Lung (tissue), 17 donors: ENCODE measurements at places on chromosomes 4 and X.

DNA sequence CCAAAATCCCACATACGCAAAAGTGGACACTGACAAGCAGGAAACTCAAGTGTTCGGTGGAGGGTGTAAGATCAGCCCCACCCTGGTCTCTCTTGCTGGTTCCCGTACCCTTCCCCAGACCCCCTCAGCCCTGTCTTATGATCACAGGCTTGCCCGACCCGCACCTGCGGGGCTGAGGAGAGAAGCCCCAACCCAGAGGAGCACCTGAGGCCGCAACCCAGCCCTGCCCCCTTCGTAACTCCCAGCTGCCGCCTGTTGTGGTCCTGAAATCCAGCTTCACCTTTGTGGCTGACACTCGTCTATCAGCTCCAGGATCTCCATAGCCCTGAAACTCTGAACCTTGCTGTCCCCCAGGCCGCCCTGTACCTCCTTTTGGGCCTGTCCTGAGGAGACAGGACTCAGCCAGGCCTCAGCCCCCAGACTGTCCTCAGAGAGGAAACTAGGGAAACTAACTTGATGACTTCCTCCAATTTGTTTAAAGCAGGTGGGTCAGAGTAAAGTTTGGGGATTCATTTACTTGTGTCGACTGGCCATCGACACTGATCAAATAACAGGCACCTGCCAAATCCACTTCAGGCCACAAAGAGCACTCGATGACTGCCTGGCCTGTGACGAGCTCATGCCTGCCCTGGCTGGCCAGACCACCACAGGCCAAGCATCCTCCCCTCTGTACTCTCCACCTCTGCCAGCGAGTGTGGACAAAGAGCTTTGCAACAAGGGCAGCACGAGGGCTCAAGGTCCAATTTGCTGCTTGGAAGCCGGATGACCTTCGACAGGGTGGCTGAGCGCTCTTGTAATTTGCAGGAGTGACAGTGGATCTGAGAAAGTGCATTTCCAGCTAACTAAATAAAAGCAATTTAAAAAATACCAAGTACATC is 19.3 kb downstream of the DCTD start:
- peak; percentile 22 for DNase-seq

- DNase-seq: no peak
Observed at GRCh38 chr4:109065006-109065405, 237.5 kb downstream of the COL25A1 start.

DNA sequence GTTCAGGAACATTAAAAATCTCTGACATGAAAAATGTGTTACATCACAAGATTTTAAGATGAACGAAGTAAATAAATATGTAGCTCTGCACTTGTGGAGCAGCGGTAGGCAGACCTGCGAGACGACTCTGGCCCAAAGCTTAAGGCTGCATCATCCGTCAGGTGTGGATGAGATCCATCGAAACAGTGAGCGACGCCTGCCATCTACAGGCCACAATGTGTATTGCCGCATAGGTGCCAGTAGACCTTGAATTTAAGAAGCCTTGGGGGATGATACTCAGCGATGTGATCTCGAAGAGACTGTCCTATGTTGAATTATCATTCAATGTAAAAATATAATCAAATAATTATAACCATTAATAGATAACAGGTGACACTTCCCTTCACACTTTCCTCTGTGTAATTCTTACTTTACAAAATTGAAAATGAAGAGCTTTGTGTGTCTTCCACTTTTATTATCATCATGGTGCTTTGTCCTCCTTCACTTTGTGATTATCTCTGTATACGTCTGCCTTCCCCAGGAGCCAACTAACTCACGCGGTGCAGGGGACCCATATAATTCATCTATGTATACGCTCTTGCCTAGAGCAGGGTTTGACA is 851.0 kb downstream of the RAB28 start:
- DNase-seq: peak; percentile 71

- DNase-seq: no peak
Observed at GRCh38 chrX:135557344-135557743, 36.9 kb downstream of the INTS6L start.

- DNase-seq: peak; percentile 32
Observed at GRCh38 chr4:129043523-129043922, 49.8 kb downstream of the SCLT1 start.

DNA sequence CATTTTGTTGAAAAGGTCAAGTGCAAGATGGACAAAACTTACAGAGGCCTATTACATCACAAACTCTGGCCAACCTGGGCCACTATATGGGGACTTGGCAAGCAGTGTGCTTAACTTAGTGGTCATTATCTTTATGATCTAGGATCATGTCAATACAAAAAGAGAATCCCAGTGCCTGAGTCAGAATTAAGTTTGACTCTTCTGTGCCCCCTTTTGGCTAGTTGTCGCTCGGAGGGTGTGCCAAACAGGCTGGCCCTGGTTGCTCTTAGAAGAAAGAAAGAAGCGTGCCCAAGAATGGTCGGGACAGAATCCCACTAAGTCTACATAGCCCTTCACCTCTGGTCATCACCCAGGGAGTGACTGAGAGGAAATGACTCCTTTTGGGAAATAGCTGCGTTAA is 100.1 kb downstream of the EIF4E start:
- no peak for DNase-seq

GRCh38 chrX:50770702-50771101 is 43.3 kb downstream of the SHROOM4 start:
- DNase-seq: peak; percentile 90

DNA sequence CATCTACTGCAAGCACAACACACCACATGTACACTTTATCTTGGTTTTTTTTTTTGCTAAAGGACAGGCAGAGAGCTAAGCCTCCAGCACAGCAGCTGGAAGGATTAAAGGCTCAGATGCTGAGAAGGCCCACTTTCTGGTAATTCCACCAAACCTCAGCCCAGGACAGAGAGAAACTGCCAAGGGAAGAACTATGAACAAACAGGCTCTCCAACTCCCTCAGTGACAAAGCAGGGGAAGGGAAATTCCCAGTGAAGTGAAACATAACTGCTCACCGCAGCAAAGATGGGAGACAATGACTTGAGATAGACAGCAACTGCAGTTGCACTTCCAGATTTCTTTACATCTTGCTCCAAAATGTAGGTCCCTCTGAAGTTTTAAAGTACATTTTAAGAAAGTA is 4.8 kb downstream of the PROM1 start:
- peak; percentile 74 for DNase-seq

GRCh38 chr4:7830747-7831146 is 108.9 kb downstream of the AFAP1 start:
- DNase-seq: no peak

DNA sequence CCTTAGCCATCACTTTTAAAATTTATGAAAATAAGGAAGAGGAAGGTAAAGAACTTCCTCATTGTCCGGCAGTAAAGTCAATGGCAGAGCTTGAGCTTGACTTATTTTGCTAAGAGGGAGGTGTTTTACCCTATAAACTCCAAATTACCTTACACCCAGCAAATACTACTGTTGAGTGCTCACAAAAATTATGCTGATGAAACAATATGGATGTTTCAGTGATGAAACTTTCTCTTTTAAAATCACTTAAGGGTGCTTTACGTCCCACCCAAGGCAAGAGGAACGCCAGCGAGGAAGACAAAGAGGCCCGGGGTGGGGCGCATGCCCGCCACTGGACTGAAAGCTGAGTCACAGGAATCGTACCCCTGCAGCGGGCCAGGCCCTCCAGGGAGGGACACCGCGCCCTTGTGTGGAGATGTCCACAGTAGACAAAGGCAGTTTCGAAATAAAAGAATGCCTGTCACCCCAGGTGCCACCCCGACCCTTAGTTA is 560 bp upstream of the TMSB4X start:
- DNase-seq: peak; percentile 66

GRCh38 chr4:175905925-175906324 is 93.9 kb upstream of the GPM6A start:
- DNase-seq: no peak

DNA sequence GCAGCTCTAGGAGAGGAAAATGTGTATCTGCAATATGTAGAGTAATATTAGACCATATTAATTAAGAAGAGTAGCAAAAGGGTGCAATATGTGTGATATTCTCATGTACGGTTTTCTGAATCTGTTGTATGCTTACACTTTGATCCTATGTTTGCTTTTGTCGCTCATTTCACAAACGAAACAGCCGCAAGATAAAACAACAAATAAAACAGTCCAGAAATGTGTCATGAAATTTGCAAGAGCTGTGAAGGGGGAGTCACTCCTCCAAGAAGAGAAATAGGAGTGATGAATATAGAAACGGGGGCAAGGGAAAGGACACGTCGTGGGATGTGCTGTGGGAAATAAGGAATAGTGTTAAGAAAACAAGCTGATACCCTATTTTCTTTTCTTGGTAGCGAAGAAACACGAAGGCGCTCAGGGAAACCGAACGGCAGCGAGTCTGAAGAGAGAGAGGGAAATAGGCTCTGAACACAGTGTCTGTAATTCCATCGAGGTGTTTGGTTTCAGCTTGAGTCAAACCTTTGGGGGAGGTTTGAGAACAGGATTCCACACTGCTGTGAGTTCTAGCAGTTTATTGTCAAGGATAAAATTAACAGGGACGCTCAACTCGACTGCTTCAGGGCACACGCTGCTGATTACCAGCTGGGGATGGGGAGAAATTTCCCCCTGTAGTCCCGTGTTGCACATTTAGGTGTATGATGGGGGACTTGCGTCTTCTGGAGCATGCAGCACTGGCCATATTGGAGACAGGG is 595.6 kb upstream of the TENM3 start:
- peak; percentile 6 for DNase-seq

DNA sequence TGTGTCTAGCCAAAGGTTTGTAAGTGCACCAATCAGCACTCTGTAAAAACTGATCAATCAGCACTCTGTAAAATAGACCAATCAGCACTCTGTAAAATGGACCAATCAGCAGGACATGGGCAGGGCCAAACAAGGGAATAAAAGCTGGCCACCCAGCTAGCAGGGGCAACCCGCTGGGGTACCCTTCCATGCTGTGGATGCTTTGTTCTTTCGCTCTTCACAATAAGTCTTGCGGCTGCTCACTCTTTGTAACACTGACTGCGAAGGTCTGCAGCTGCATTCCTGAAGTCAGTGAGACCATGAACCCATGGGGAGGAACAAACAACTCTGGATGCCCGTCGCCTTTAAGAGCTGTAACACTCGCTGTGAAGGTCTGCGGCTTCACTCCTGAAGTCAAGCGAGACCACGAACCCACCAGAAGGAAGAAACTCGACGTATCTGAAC is 14.3 kb downstream of the HNRNPDL start:
- no peak for DNase-seq

DNA sequence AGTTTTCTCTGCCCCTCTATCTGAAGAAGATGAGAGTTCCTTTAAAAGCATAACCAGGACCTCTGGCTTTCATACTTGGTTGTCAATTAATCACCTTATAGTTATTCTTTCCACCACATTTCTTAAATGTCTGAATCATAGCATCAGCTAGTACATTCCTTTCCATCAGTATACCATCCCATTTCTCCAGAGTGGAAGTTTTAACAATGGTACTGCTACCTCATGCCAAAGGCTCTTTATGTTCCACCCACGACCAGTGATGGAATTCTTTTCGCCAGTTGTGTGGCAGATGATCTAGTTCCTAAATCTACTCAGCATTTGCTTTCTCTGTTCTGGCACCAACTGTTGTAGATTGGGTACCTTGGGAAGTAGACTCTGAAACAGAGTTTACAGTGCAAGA is 379.8 kb downstream of the ZNF674 start:
- no peak for DNase-seq

DNA sequence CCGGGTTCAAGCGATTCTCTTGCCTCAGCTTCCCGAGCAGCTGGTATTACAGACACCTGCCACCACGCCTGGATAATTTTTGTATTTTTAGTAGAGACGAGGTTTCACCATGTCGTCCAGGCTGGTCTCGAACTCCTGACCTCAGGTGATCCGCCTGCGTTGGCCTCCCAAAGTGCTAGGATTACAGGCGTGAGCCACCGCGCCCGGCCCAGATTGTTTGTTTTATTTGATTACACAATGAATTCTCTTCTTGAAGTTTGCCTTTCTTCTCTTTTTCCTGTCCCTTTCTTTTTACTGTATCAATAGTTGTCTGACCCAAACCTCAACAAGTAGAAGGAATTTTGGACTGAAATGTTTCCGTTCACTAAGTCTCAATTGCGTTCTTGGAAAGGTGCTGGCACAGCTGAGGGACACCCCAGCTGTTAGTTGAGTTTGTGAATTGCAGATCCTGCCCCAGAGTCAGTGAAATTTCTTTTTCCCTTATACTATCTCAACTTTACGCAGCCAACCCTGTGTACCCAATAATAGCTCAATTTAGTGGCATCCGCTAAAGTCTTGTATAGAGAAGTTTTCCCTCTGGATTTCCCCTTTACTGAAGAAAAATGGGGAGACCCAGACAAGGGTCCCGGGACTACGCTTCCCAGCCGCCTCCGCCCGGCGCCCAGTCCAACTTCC is 639 bp upstream of the MTM1 start:
- DNase-seq: no peak

DNA sequence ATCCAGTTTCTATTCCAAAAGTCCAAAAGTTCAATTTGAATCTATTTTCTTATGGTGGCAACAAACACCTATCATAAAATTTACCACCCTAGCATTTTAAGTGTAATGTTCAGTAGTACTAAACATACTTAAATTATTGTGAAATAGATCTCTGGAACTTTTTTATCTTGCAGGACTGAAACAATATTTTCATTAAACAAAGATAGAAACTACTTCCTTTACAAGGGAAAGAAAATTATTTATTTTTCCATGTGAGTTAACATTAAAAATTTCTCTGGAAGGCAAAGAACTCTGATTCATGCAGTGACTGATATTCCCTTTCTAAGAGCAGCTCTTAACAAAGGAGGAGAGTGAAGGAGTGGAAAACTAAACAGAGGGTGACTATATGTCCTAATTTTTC is 40.2 kb downstream of the ADH7 start:
- DNase-seq: no peak

DNA sequence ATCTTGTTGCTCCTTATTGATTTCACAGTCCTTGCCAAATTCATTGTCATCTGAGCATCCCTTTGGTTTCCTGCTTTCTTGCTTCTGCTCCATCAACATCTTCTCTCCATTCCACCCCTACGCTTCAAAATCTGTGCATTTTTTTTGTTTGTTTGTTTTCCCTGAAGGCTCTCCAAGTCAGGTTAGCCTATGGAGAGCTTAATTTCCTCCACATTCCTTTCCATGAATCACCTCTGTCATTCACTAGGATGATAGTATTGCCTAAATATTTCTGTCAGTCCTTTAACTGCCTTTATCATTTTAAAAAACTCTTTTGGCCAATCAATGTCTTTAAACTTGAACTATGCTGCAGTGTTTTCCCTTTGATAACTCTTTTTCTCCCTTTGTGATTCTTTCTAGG is 67.7 kb downstream of the PPARGC1A start:
- DNase-seq: no peak

DNA sequence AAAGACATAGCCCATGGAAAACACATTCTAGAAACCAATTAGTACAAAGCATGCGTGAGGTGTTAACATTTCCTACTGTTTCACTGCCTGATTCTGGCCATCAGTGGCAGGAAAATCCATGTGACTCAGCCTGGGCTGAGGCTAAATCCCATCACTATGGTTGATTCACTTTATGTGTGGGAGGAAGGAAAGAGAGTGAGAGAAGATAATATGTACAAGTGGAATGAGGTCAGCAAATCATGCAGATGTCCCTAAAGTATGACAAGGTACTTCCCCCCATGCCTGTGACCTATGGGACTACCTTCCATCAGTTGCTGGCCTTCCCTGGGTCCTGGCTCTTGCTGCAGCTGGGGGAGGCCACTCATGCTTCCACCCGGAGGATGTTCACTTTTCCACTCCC is 64.2 kb upstream of the MAP3K15 start:
- DNase-seq: no peak
